ENCODE measurements at places on chromosomes 11 and 22.
A peak's percentile ranks its signal among the peaks of the same experiment; 100 is the strongest.

- peak; percentile 22 for DNase-seq
Measured at GRCh38 chr11:45577752-45578151, 87.7 kb downstream of the CHST1 start.

DNA sequence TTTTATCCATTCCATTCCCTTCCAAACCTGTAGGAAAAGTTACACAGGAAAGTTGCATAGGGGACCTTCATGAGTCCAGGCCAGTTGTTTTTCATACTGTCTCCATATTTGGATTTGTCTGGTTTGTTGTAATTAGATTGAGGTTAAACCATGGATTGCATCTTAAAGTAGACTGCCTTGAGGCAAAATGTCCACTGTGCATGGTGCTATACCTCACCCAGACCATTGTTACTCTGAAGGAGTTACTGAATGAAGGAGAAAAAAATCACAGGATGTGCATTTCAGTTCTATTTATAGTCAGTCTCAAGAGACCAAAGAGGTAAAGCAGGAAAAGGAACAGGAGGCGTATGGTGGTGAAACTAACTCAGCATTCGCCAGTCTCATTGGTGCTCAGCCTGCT lies 29.6 kb upstream of the L3MBTL2 start:
- DNase-seq: no peak

DNA sequence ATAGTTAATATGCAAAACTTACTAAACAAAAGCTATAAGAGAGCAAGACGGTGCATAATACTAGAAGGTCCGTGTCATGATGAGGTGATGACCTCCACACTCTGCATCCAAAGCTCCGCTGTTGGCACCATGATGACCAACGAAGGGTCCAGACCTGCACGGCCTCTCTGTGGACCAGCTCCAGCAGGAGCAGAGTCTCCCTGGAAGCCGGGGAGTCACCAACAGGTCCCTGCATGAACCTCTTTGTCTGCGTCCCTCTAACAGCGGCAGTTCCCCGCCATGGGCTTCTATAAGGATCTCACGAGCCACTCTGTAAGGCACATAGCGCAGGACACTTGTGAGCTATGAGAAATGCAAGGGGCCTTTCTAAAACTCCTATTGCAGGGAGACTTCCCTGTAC lies 517.3 kb downstream of the BRD1 start:
- DNase-seq: no peak

GRCh38 chr22:47036936-47037485 lies 274.6 kb downstream of the TBC1D22A start:
- DNase-seq: no peak

GRCh38 chr11:120112174-120112796 lies 25.6 kb downstream of the TRIM29 start:
- DNase-seq: no peak

DNA sequence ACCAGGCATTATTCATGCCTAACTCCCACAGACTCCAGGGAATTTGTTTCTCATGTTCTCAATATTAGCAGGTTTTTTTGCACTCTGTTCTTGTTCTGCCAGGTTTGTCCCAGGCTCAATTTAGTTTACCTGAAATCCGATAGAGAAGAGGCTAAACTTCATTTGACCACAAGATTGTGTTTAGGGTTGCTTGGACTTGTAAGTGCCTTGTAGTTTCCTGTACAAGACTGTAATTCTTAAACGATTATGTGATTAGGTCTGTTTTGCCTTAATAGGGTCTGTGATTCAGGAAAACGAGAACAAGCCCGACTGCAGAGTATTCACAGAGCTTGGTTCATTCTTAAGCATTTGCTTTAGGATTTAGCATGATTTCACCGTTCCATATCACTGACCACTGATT lies 1.8 kb downstream of the PRSS23 start:
- DNase-seq: no peak

DNA sequence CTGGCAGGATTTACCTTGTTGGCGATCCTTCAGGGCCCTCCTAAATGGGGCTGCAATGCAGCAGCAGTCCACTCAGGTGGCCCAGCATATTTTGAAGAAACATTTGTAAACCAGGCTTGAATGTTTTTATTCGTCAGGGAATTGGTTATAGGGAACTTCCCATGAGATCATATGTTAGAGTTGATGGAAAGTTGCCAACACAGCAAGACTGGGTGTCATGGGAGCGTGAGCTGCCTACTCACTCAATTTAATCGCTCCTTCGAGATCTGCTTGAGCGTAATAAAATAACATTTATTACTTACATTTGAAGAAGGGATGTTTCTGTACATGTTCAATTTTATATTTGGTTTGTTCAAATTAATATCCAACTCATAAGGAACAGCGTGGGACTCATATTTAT lies 19.4 kb downstream of the OR2AT4 start:
- DNase-seq: no peak

DNA sequence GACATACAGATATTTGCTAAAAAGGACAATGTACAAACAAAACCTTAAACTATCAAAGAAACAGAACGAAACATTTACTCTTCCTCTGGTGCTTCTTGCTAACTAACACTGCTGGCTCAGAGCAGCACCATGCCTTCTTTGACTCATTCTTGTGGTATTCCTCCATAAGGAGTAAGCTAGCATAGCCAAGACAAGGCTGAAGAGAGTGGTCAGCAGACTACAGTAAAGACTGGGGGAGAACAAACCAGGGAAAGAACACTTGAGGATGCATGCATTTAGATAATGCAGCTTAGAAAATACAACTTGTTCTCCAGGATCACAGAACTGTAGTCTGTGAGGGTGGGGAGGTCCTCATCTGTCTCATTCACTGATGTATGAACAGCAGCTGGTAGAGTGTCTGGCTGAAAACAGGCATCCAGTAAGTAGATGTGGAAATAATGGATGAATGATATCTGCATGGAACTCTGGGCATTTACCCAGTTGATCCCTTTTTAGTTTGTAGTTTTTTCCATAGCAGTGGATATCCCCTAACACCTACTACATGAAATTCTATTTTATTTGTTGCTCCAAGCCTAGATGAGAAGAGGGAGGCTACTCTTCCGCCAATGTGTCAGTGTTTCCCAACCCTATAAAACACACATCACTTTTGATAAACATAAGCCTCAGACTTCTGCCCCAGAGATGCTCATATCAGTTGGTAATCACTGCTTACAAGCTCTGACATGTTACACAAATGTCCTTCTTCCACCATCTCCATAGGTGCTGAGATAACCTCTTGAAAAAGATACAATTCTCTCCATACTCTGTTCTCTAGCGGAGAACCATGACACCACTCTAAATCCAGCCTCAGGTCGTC lies 7.3 kb downstream of the SNX19 start:
- no peak for DNase-seq

- no peak for DNase-seq
Measured at GRCh38 chr11:16526947-16527346, 170.6 kb upstream of the SOX6 start.

DNA sequence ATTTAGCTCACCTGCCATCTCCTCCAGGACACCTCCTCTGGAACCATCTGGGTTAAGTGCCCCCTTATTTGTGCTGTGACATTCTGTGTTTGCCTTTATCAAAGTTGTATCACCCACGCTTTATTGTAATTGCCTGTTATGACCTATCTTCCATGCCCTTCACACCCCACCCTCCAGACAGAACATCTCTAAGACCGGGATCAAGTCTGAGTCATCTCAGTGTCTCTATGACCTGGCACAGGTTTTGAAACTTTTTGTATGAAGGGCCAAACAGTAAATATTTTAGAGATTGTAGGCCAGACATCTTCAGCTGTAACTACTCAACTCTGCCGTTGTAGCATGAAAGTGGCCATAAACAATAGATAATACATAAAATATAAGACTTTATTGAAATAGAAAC lies 161.8 kb downstream of the SPON1 start:
- no peak for DNase-seq

- DNase-seq: no peak
Measured at GRCh38 chr11:98616098-98616655, 404.6 kb upstream of the CNTN5 start.

GRCh38 chr22:42814215-42814614 lies 42.9 kb downstream of the ARFGAP3 start:
- no peak for DNase-seq

DNA sequence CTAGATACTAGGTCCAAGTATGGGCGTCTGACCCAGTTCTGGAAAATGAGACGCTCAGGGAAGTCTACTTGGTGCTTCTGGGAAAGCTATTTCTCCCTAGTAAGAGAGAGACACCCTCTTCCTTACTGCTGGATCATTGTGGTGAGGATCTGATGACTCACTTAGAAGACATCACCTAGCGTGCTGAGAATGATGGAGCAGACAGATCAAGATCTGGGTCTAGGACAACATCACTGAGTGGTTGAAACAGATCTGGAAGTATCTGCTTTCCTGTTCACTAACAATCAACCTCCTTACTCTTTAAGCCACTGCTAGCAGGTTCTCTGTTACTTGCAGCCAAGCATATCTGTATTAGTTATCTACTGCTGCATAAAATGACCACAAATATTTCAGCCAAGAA lies 38.3 kb upstream of the HMGXB4 start:
- DNase-seq: no peak

- DNase-seq: no peak
Measured at GRCh38 chr11:74490941-74491340, 2.6 kb downstream of the LIPT2 start.

GRCh38 chr11:130774703-130775102 lies 141.6 kb downstream of the SNX19 start:
- DNase-seq: no peak

- no peak for DNase-seq
Measured at GRCh38 chr11:12100841-12101242, 9.5 kb upstream of the MICAL2 start.

DNA sequence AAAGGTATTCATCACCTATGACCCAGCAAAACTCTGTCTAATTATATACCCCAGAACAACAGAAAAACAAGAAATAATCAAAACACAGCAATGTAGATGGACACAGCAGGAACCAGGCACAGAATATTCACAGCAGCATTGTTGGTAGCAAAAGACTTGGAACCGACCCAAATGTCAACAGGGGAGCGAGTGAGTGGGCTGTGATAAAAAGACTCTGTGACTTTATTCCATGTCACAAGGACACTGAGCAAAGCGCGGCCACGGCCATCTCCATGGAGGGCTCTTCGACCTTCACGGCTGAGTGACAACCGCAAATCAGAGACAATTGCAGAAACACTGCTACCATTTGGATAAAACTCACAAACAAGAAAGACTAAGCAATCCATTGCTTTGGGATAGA lies 1373.1 kb downstream of the TBC1D22A start:
- DNase-seq: no peak

- DNase-seq: no peak
Measured at GRCh38 chr22:26122920-26123468, 46.3 kb upstream of the SEZ6L start.

- no peak for DNase-seq
Measured at GRCh38 chr11:15333407-15333806, 218.7 kb downstream of the INSC start.

DNA sequence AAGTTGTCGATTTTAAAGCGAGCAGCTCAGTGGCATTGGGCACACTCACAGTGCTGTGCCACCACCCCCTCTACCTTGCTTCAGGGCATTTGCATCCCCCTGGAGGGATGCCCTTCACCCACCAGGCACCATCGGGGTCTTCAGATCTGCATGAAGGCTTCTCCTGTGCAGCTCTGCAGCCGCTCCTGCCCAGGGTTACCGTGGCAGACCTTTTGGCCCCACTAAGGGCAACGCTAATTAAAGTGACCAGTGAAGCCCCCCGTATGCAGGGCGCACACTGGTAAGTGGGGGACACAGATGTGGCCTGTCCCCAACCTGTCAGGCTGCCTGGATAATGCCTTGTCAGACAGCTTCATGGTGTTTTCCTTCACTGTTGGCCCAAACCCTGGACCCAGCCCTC lies 1117.7 kb downstream of the BRD1 start:
- no peak for DNase-seq

DNA sequence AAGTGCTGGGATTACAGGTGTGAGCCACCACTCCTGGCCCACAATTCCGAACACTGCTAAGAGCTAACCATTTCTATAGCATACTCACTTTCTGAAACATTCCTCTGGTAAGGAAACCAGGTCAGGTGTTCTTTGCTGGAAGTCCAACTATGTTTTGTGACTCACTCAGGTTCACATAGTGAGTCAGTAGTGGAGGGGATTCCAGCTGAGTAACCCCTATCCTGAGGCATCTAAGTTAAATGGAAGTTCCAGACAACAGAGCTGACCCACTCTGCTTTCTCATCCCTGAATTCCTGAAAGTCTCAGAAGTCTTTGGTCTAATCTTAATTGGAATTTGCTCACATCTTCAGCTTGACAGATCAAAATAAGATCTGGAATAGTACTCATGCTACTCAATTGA lies 3.0 kb upstream of the CHRNA10 start:
- peak; percentile 18 for DNase-seq

DNA sequence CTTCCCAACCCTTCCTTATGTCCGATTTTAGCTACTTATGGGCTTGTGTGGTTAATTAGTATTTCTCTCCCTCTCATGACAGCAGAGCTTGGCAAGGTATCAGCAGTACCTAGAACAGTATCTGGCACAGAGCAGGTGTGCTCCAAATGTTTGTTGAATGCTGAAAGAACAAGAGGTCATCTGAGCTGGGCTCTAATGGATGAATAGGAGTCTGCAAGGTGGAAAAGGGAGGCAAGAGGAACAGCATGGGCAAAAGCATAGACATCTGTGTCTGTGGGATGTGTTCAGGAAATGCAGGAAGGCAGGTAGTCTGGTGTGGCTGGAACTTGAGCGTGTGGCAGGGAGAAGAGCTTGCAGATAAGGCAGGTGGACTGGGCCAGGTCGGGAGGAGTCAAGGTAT lies 19.0 kb downstream of the PRG3 start:
- no peak for DNase-seq

- peak; percentile 4 for DNase-seq
Measured at GRCh38 chr11:27740362-27741013, 40.2 kb upstream of the BDNF start.

DNA sequence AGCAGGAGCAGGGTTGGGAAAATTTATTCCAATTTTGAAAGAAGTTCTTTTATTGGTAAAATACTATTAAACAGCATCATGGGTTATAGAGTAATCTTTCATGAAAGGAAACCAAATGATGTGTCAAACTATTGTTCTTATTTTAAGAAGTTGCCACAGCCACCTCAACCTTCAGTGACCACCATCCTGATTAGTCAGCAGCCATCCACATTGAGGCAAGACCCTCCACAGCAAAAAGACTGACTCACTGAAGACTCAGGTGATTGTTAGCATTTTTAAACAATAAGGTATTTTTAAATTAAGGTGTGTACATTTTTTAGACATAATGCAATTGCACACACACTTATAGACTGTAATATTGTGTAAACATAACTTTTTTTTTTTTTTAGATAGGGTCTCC lies 3.7 kb upstream of the HEPHL1 start:
- no peak for DNase-seq

DNA sequence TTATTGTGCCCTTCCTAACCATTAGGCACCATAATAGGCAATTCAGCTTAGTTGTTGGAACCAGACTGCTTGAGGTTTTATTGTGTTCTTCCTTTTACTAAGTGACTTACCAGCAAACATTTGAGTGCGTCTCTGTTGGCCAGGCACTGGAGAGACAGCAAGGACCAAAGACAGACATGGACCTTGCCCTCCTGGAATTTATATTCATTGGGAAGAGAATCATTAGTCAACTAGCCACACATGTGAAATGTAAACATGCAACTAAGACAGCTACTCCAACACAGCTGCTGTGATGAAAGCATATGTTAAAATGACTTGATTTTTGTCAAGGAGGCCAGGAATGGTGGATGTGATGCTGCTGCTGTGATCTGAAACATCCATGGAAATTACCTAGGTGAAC lies 106.4 kb downstream of the TRAF6 start:
- DNase-seq: no peak
